ENCODE measurements at places on chromosomes 16 and 17.

GRCh38 chr17:33169580-33170285 lies 123.4 kb downstream of the ASIC2 start:
- DNase-seq, result no peak

GRCh38 chr17:77834170-77835115 lies 124.1 kb upstream of the TNRC6C start:
- DNase-seq, result peak; percentile 41

GRCh38 chr17:66567234-66568170 lies 265.1 kb downstream of the PRKCA start:
- peak; percentile 59 for DNase-seq

GRCh38 chr16:64236316-64236715 lies 885.5 kb downstream of the CDH11 start:
- DNase-seq, result no peak
